ENCODE measurements at places on chromosomes 4 and X.

GRCh38 chrX:554271-554670, 76.3 kb upstream of the SHOX start:
- no peak for DNase-seq

- peak; percentile 5 for DNase-seq
Observed at GRCh38 chr4:26319949-26320537, 771 bp upstream of the RBPJ start.

DNA sequence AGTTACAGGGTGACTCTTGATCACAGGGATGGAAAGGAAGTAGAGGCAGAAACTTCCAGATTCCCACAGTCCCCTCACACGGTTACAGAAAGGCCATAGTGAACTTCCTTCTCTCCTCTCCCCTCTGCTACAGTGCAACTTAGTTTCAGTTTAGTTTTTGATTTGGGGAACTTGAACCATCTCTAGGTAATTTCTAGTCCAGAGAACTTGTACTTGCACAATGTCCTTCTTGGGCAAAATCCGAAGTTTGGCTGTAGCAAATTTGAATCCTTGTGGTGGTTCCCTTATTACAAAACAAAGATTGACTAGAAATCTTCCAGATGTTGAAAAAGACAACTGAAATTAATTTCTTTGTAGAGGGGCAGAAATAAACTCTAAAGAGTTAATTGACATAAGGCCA, 1.2 kb upstream of the BLTP1 start:
- no peak for DNase-seq

- no peak for DNase-seq
Observed at GRCh38 chr4:170198747-170199146, 109.0 kb upstream of the AADAT start.

- no peak for DNase-seq
Observed at GRCh38 chr4:71052716-71053115, 59.3 kb downstream of the DCK start.

DNA sequence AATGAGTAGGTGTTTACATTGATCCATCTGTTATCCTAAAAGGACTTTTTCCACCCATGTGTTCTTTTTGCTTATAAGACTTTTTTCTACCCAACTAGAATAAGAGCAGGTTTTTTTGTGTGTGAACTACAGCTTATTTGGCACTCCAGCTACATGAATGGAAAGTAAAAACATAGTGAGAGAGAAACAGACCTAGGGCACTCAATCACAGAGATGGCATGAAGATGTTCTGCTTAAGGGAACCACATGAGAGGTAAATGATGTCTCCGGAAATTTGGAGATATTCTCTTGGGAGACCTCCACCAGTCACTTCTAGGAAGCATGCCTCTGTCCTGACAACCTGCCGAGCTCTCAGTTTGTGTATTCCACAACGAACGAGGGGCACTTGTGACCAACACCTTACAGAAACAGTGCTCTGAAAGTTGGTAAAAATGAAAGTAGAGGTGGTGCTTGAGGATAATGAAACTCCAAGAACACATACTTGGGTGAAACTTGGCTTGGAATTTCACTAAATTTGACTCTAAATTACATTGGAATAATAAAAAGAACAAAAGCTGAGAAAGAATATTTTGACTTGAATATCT, 788.4 kb upstream of the GALNTL6 start:
- DNase-seq: no peak

GRCh38 chr4:17787315-17787714, 5.9 kb upstream of the FAM184B start:
- DNase-seq: no peak

- DNase-seq: no peak
Observed at GRCh38 chr4:183201331-183201730, 102.3 kb downstream of the WWC2 start.

GRCh38 chr4:80611678-80611979, 276.1 kb downstream of the CFAP299 start:
- no peak for DNase-seq

DNA sequence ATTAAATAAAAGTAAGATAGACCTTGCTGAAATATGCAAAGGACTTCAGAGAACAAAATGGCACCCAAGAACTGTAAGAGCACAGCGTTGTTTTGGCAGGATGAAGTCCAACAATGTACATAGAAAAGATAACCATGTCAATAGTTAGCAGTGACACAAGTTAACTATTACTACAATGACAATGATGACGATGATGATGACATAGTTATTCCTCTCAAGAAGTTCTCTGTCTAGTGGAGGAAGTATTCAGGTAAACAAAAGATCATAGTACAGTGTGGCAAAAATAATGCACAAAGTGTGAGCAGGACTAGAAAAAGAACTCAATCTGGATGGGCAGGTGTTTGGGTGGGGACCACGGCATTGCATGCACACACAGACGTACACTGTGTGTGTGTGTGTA, 75.3 kb upstream of the STIM2 start:
- no peak for DNase-seq

DNA sequence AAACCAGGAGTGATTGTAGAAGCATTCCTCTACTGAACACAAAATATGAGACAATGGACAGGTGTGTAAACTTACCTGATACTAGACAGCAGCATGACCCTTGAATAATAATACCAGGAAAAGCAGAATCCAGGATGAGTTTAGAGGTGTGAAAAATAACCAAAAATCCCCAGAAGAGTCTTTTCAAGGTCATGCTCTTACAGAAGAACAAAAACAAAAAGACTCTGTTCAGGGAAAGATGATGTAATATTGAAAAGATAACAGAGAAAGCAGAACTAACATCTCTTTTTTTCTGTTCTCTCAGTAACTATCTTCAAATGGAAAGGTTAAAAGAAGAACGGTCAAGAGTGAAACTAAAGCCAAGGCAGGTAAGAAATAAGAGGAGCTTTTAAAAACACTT, 14.0 kb upstream of the ARHGAP10 start:
- no peak for DNase-seq

DNA sequence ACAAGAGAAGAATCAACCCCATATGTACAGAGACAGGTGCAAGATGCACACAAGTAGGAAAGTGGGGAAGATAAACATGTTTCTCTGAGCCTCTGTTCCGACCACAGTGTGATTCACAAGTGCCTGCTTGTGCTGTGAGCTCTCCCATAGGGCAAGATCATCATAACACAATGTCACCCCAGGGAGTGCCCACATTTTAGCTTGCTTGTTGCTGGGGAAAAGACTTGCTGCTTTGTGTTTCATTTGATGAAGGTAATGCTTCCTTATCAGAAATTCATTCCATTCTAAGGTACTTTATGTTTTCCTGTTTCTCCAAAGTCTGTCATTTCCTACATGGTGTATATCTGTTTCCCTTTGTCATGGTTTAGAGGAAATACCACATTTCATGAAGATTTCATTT, 304.5 kb upstream of the DIPK2B start:
- DNase-seq: no peak

DNA sequence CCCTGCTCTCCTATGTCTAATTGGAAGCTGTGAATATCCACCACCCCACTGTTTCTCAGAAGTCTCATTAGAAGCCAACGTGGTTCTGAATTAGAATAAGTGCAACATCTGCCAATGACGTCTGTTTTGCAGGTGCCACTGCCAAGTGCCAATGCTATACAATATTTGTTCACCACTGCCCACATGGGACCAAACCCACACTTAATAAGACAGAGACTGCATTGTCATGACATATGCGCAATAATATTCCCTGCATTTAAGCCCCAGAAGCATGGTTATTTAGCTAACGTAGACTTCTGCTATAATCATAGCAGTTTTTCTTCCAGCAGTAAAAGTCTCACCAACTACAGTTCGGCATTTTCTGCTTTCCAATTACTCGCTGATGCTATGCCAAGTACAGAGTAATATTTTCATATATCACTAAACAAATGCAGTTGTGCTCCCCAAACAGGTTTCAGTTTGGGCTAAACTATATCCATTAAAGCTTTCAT, 262.5 kb upstream of the PCDH18 start:
- DNase-seq: no peak

GRCh38 chr4:133938061-133938460, 263.5 kb downstream of the PABPC4L start:
- no peak for DNase-seq

- no peak for DNase-seq
Observed at GRCh38 chr4:84877051-84877833, 89.2 kb downstream of the WDFY3 start.

GRCh38 chr4:52780206-52780605, 29.0 kb upstream of the ERVMER34-1 start:
- no peak for DNase-seq

- no peak for DNase-seq
Observed at GRCh38 chr4:176189891-176190795, 5.2 kb downstream of the SPATA4 start.

DNA sequence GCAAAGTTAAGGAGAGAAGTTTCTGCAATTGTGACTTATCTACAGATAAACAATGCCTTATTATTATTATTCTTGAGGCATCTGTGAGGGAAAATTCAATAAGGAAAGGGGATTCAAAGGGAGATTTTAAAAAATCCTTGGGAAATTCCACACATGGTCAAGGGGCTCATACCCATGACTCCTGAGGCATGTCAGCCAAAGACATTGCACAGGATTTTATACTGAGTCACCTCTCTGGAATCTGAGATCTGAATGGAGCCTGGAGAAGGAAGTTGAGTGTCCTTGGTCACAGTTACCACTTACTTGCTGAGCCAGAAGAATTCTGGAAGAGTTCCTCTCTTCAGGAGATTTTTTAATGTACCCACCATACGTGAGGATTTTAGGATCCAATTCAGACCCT, 14.4 kb upstream of the CXCL8 start:
- DNase-seq: no peak

- peak; percentile 33 for DNase-seq
Observed at GRCh38 chrX:72094894-72095293, 36.8 kb downstream of the RTL5 start.

DNA sequence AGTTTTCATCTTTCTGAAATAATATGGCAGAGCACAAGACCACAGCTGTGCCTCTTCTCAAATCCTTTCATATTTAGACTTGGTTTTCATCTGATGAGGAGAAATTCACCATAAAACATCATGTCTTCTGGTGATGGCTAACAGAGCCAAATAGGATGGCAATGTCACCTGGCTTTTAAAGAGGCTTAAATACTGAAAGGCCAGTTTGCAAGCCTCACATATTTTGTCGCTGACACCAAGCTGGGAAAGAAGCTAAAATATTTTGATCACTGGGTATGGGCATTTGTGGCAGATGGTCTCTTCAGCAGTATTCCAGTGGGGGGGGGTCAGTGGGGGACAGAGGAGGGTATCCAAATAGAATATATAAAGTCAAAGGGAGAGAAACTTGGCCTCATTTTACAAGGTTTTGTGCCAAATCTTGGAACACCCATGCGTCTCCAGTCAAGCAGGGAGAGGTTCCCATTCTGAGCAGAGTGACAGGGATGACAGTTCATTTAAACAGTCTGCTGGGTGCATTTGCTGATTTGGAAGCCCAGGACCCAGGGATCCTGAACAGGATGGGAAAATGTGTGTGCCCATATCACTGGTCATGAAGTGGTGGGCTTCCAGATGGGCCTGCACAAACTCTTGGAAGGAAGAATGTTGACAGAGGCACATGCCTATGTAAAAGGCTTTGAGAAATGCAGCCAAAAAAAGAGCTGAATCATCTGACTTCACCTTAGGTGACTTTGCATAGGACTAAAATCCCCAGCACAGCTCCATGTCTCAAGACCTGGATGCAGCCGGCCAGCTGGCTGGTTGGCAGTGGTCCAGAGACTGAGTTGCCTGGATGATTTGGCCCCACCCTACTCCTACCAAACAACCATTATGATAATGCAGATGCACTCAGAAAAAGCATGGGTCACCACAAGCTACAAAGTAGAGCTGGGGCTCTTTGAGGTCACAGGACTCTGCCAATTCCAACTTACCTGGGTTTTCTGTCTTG, 484.4 kb upstream of the NR3C2 start:
- DNase-seq: no peak

GRCh38 chr4:56055027-56055977, 106.6 kb downstream of the CEP135 start:
- DNase-seq: no peak

DNA sequence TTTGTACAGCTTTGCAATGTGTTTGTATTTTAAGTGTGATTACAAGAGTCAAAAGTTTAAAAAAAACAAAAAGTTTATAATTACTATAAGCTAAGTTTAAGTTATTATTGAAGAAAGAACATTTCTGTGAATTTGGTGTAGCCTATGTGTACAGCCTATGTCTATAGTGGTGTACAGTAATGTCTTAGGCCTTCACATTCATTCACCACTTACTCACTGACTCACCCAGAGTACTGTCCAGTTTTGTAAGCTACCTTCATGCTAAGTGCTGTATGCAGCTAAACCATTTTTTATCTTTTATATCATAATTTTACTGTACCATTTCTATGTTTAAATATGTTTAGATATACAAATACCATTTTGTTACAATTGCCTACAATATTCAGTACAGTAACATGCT, 182.3 kb downstream of the RPA4 start:
- no peak for DNase-seq

Measured in stimulated activated CD8-positive, alpha-beta memory T cell treated with anti-CD3 and anti-CD28 coated beads, Interleukin-4, amount 100 ng/mL, for 1 hour (primary cell).